ENCODE measurements at places on chromosomes 4 and X.

GRCh38 chr4:61336916-61337315, 136.8 kb downstream of the ADGRL3 start:
- no peak for DNase-seq

- no peak for DNase-seq
These were observed 129.2 kb upstream of the WDR1 start for GRCh38 chr4:10245751-10246150.

DNA sequence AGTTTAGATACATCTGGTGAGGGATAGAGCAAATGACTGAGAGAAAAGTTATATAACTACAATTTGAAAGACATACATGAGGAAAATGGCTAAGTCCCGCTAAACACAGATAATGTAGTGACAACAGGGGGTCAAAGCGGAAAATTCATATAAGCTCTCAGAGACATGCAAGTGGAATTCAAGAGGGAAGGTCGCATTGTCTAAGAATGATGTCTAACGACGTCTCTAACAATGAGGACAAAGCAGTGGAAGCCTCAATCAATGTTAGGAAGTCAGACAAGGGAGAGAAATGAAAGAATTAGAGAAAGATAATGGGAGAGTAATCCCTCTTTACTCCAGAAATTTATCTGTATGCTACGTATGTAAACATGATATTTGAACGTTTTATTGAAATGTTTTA, 113.4 kb downstream of the ANTXR2 start:
- no peak for DNase-seq

DNA sequence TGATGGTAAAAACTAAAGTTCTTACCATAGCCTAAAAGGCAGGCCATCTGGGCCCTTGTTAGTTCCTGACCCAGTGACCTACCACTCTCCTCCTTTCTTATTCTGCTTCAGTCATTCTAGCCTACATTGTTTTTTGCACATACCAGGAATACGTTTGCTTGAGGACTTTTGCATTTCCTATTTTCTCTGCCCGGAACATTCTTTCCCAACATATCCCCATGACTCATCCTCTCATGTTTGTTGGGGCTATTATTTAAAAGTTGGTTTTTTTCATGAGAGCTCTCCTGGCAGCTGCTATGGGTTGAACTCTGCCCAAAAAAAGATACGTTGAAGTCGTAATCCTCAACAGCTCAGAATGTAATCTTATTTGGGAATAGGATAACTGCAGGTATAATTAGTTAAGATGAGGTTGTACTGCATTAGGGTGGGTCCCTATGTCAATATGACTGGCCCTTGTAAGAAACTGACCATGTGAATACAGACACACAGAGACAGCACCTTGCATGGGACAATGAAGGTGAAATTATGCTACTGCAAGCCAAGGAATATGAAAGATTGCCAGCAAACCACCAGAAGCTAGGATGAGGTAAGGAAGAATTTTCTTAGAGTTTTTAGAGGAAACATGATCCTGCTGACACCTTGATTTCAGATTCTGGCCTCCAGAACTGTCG, 138.3 kb upstream of the PDHA2 start:
- DNase-seq, result no peak

DNA sequence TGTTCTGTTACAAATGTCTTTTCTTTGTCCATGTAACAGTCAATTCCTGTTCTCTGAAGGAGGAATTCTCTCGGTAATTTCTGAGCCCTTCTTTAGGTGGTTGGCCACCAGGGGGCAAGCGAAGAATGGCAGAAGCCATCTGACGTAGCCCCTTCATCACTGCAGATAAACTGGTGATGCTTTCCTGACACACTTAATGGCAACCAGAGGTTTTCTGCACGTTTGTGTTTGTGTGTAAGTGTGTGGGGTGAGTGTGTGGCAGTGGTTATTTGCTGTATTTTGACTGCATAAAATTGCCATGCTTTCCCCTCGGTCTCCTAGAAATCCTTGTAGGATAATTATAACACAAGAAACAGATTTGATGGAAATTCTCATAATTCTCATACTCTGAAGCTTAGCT, 64.8 kb upstream of the STOX2 start:
- peak; percentile 56 for DNase-seq

DNA sequence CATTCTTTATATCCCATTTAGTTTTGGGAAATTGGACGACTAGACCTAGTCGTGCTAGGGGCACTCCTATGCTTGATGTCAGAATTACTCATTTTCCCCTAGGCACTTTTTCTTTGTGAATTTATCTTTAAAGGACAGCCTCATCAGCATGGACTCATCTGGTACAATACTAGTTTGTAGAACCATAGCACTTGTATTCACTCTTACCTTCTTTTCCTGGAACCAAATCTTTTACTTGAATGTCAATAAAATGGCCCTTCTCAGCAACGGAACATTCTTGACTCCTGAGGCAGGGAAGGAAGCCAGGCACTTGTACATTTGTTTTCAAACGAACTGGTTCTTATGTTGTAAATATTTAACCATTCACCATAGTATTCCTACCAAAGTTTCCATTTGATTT, 187.1 kb downstream of the SHROOM3 start:
- no peak for DNase-seq

DNA sequence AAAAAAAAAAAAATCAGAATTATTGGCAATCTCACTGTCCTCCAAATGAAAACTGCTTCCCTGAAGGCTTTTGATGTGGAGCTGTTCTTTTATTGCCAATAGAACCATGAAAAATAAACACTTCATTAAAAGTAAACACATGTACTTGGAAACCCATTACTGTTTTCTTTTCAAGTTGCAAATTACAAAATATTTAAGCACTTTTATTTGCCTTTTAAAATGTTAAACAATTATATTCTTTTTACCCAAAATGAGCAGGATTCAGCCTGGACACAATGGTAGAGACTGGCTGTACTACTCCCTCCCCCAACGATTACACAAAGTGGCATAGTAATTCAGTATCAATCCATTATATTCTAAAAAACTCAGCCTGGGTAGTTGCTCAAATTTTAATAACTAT, 60.9 kb downstream of the SH2D1A start:
- no peak for DNase-seq

GRCh38 chrX:17438221-17438620, 63.2 kb downstream of the NHS start:
- DNase-seq, result no peak

DNA sequence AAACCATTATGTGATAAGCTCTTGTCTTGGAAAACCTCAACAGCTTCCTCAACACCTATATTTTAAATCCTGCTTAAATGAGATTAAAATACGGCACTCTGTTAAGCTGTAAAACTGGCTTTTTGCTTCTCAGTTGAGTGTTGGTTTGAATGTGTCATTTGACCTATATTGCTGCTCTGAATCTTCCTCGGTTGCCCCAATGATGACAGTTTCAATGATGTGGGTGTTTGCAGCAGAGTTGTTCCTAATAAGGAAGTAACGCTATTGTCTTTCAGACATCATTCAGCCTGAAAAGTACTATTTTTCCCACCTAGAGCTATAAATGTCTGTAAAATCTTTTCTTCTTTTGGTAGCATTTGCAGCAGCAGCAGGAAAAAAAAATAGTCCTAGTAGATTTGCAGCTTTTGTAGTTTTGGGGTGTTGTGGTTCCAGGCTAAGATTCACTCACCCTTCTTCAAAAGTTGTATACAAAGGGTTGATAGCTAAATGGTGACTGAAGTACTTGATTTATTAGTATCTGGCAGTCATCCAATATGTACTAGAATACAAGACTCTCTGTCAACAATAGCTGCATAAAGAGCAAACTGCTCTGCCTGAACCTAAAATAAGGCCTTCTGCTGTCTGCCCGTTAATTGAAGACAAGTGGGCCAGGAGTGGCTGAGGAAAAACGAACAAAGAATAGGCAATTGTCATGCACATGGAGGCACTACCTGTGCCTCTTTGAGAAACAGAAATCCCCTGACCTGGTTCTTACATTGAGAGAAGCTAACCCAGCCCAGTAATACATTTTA, 333.1 kb downstream of the IL1RAPL1 start:
- no peak for DNase-seq

DNA sequence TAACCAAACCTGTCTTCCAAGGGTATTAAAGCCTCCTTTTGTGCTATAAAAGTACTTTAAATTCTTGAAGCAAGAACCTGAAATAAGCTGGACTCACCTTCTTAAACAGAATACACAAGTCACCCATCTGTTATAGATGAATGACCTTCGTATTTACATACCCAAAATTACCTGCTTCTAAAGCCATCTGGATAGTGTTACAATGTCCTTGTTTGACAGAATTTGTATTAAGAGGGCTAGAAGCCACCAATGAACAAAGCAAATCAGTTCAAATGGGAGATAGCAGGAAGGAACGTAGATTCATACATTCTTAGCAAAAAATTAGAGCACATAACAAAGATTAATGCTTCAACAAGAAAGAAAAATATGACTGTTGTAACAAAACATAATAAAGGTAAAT, 33.7 kb upstream of the CCSER1 start:
- DNase-seq, result no peak

DNA sequence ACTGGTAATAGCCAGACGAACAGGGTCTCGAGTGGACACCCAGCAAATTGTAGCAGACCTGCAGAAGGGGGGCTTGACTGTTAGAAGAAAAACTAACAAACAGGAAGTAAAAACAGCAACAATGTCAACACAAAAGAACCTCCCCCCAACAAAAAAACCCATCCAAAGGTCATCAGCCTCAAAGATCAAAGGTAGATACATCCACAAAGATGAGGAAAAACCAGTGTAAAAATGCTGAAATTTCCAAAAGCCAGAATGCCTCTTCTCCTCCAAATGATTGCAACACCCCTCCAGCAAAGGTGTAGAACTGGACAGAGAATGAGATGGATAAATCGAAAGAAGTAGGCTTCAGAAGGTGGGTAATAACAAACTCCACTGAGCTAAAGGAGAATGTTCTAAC, 313.0 kb upstream of the TEX13C start:
- no peak for DNase-seq

DNA sequence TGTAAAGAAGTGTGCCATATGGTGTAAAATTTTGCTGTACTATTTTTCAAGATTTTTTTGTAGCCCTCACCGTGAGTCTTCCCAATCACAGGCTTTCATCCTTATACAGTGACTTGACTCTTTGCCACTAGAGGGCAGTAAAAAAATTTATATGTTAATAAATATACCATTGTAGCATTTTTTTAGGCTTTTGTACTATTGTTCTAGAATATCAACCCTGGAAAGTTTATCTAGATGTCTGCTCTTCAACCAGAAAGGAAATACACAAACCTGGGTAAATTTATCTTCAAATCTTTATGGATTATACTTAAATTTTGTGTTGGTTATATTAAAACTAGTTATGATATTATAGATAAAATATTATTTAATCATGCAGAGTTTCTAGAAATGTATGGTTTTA, 235.3 kb downstream of the TENM3 start:
- no peak for DNase-seq

GRCh38 chr4:79626101-79626500, 218.1 kb upstream of the GK2 start:
- DNase-seq, result no peak

DNA sequence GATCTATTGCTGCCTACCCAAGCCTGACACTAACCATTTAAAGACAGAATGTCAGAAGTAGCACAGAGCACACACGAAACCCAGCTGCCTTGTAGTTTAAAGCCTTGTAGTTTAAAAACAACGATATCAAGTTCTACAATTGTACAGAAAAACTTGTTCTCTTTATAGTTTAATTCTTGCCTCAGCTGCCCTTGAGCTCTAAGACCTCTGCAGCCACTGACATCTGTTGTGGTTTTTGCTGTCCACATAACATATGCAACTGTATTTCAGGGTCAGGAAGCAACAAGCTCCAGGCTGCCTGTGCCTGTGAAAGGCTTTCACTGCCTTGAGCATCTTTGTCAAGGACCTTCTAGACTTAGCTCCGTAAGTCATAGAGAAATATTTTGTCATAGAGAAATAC, 227.2 kb downstream of the SPCS3 start:
- no peak for DNase-seq

- no peak for DNase-seq
These were observed at the start of gene PAGE2 for GRCh38 chrX:55088795-55089489. Gene PAGE2 (plus strand): TSS chrX:55089018. CDS start chrX:55090021, 1,003 bp downstream.

GRCh38 chr4:70515367-70516250, 2.8 kb upstream of the AMTN start:
- DNase-seq, result no peak

GRCh38 chr4:15006416-15007024, 4.2 kb downstream of the CPEB2 start:
- no peak for DNase-seq

DNA sequence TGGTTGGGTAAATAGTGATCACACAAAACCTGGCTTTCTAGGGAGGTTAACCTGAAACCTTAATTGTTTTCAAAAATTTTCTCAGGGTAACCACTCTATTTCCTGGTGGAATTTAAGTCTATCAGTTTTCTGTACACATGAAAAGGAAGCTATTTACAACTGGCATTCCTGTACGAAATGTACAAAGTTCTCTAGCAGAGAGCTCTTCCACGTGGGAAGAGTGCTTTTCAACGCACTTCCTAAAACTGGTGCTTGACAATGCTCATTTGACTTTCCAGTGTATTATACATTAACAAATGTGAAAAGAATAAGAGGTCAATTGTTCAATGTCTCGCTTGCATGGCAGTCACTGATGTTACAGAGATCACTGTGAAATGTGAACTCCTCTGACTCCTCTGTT, 2.8 kb upstream of the SOD3 start:
- DNase-seq, result no peak

DNA sequence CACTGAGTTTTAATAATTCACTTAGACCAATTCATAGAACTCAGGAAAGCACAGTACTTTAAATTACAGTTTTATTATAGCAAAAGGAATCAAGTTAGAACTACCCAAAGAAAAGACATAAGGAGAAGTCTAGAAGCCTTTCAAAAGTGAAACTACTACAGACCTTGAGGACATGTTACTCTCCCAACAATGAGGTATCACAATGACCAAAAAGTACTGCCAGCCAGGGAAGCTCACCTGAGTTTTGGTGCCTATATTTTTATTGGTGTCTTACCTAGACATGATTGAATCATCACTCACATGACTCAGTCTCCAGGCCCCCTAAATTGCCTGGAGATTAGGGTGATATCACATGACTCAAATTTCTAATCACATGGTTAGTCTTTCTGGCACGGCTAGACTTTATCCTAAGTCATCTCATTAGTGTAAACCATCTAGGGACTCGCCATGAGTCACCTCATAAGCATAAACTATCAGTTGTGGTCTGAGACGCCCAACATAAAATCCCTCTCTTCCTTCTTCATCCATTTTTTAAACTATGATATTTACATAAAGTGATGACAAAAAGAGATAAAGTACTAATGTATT, 372.3 kb downstream of the TMA16 start:
- DNase-seq, result no peak

DNA sequence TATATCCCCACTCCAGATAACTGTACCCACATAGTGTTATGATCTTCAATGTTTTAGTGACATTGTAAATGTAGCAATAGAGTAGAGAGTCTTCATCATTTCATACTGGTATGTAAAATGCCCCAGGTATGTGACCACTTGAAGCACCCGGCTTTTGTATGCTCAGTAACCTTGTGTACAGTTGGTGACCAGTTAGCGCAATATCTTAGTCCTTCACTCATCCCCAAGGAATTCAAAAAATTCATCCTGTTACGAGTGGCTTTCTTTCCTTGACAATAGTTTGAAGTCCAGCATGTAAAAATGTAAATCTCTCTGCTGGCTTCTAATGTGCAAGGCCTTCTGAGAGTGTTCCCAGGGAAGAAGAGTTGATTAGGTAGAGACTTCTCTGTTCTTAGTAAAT, 145.6 kb downstream of the ARX start:
- DNase-seq, result no peak
